ENCODE measurements at places on chromosomes 3 and 15.
A peak's percentile ranks its signal among the peaks of the same experiment; 100 is the strongest.

DNA sequence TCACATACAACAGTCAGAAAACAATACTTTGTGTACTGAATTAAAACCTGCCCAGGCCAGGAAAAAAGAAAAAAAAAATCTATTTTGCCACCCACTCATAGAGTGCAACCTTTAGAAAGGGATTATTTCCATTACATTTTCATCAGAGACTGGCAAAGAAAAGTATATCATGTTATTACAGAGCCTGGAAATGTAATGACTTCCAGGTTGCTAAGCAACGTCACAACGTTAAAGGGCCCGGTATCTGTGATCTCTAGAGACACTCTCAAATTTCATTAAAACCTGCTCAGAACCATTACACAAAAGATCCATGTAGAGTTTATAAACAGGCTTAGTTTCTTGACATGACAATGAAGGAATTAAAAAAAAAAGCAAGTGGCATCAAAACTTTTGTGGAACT lies 170.5 kb downstream of the CTNNB1 start:
- peak; percentile 32 for DNase-seq

DNA sequence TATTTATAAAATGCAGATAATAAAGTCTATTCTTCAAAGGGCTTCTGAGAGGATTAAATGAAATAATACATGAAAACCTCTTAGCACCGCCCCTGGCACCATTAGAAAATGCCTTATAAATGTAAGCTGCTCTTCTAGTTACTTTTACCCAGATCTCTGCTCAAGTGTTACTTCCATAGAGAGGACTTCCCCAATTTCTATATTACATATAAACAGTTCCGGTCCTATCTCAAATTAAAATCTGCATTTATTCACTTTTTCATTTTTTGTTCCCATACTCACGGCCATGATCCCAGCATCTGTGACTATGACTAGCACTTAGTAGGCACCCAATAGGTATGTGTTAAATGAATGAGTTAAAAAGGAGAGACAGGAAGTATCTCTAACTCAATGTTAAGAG lies 890.9 kb upstream of the CFAP20DC start:
- no peak for DNase-seq

DNA sequence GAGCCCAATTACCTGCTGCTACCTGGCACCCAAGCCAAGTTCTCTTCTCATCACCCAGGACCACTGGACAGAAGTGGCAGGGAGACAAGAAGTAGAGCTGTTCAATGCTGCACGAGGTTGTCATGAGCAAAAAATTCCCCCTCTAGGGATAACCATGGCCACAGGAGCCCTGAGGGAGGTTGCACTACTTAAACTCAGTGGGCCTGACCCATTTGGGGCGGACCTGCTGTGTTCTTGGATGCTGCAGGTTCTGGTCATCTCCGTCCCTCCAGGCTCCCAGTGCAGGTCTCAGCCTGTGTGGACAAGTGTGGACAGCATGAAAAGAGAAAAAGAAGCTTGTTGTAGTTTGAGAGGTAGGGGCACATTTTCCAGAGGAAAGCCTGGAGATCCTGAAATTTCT lies 26.1 kb upstream of the MANF start:
- DNase-seq, result no peak

DNA sequence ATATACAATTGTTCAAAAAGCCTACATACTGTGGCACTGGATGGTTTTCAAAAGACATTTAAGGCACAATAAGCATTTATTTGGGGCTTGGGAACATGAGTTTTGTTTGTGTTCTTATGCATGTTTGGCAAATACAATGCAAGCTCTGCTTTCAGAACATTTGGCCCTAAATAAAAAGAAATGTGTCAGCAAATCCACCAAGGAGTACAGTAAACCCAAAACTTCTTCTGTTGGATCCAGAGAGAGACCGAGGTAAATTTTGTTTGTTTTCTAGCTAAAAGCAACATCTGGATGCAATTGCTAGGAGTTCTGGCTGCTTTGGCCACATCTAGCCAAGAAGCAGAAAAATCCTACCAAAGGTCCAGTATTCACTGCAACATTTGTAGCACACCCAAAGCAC lies 168.8 kb downstream of the DCLK3 start:
- DNase-seq, result no peak

GRCh38 chr15:44397869-44398268 lies 29.6 kb upstream of the CTDSPL2 start:
- no peak for DNase-seq

DNA sequence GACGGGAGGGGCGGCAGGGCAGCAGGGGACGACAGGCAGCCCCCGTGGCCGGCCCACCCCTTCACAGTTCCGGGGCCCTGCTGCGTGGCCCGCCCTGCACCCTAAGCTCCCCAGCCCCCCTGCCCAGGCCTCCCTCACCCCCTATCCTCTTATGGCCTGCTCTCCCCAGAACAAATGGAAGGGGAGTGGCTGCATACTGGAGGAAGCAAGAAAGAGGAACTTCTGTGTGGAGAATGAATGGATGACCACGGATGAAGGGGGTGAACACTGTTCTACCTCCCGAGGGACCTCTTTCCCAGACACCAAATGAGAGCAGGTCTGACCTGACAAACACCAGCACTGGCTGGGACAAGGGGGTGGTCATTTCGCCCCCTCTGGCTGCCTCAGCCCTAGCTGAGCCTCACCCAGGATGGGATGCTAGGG lies 25.0 kb downstream of the SEC61A1 start:
- no peak for DNase-seq

GRCh38 chr3:38588995-38589937 lies 60.2 kb downstream of the SCN5A start:
- no peak for DNase-seq

DNA sequence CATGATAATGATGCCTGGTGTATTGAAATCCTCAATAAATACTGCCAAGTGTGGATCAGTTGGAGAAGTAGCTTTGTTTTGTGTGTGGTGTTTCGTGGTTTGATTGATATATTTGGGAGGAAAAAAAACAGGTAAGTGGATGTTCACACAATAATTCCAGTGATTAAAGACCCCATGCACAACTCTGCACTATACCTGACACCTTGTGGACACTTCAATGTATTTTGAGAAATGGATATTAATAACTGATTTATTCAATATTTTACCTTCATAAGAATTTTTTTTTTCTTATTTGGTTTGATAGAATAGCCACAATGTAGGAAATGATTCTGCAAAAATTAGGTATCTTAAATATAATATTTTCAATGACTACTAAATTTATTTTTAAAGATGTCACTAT lies 62.4 kb upstream of the PYDC2 start:
- no peak for DNase-seq

DNA sequence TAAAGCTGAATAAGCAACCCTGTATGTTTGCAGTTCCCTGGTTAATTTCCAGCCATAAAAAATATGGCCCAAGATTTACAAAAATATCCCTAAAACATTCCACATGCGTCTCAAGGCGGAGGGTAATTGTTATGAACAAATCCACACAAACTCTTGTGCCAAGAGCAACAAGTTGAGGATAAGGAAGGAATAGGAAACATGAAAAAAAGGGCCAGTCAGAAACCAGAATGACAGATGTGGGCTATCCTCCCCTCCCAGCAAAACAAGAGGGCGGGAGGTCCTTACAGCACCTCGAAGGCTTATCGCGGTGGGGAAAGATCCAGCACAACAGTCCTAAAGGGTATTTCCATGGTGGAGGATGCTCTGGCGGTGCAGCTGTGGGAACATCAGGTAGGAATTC lies 155.6 kb upstream of the HES1 start:
- no peak for DNase-seq

- no peak for DNase-seq
These were observed 55.4 kb upstream of the LRRFIP2 start for GRCh38 chr3:37229740-37230139.

DNA sequence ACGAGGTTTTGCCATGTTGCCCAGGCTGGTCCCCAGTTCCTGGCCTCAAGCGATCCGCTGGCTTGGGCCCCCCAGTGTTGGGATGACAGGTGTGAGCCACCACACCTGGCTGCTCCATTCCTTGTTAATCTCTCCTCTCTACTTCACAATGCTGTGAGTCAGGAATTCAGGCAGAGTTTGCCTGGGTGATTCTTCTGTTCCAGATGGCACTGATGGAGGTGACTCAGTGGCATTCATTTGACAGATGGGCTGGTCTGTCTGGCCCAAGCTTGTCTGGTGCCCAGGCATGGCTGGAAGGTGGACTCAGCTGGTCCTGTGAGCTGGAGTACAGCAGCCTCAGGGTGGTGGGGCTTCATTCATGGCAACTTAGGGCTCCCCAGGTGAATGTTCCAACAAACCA lies 43.2 kb downstream of the SLC6A20 start:
- no peak for DNase-seq

DNA sequence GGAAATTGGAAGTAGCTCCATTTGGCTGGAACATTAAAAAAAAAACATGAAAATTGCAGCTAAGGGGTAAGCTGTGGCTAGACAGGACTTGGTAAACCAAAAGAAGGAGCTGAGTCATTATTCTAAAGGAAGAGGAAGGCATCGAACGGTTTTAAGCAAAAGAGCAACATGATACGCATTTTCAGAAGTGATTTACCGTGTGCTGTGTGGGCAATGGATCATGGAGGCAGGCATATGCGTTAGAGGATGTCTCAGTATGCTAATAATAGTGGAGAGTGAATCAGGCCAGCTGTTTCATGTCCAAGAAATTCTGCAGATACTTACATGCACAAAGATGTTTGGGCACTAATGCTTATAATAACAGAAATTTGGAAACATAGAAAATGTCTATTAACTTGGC lies 409.1 kb upstream of the ATP11B start:
- DNase-seq, result no peak

GRCh38 chr15:69979262-69979661 lies 118.5 kb downstream of the TLE3 start:
- peak; percentile 31 for DNase-seq

GRCh38 chr3:70256566-70256965 lies 55.9 kb downstream of the MDFIC2 start:
- no peak for DNase-seq

- DNase-seq, result no peak
These were observed 110.4 kb downstream of the OTOL1 start for GRCh38 chr3:161607056-161607455.

DNA sequence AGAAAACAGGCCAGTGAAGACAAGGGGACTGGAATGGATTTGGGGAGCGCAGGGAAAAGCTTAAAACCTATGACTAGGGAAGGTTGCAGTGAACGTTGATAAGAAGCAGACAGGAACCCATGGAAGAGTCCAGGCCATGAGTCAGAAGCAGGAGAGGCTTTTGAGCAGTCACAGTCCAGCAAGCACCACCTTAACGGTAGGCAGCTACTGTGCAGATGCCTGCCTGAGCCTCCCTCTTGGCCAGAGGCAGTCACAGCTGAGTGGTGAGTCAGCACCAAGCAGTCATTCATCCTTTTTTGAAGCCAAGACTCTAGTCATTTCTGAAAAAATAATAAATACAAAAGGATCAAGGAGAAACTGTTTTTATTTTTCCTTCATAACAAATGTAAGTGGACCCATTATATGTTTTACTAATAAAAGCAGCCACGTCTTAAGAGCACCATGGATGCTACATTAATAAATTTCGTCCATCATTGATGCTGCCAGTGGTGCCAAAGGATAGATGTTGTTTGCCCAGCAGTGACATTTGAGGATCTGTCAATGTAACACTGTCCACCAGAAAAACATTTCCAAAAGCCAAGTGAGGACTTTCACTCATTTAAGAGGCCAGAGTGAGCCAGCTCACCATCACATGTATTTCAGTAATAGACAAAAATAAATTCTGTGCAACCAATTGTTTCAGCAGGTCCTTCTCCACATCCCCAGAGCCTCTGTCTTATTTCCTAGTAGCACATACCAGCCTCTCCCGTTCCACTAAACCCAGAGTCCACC lies 42.1 kb upstream of the ACTC1 start:
- DNase-seq, result peak; percentile 90

DNA sequence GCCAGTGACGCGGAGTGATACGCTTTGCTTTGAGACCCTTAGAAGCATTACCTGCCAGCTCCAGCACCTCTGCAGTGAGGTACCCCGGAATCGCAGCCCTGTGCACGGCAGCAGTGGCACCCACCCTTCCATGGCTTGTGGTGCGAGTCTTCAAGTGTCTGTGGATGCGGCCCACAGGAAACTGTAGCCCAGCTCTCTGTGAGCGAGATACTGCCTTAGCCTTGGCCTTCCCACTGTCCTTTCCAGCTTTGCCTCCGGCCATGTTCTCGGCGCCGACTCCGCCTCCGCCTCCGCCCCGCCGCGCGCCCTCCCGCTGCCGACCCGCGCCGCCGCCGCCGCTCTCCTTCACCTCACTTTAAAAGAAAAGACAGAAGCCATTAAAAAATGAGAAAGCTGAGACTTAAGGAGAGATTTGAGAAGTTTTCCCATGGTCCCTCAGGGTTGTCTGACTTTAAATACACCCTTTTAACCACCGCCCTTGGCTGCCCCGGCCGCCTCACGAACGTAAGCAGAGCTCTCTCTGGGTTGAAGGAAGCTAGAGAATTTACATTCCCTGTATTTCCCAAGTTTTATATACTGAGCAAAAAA lies 78.5 kb upstream of the FAM174B start:
- peak; percentile 30 for DNase-seq
